ENCODE measurements at places on chromosomes 12 and 14.

DNA sequence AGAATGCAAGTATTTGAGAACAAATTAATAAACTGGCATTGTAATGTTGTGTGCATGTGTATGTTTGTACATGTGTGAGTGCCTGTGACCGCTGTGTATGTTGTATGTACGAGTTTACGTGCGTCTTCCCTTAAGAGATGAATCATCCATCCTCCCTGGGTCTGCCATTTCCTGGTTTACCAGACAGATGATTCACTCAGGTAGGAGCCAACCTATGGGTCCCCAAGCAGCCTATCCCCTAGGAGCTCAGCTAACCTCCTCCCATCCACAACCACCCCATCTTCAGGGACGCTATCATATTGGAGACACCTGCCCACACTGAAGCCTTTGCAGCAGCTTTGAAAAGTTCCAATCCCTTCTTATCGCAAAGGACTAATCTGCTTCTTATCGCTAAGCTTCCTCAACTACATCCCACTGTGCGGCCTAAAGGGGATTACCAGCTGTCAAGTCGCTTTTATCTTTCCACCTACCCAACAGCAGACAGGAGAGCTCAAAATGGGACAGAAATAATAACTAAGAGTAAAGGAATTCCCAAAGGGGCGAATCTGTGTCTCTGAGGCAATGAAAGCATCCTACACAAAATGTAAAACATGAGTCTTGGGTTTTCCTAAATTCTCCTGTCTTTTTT is 81.5 kb upstream of the TMCC3 start:
- no peak for DNase-seq

DNA sequence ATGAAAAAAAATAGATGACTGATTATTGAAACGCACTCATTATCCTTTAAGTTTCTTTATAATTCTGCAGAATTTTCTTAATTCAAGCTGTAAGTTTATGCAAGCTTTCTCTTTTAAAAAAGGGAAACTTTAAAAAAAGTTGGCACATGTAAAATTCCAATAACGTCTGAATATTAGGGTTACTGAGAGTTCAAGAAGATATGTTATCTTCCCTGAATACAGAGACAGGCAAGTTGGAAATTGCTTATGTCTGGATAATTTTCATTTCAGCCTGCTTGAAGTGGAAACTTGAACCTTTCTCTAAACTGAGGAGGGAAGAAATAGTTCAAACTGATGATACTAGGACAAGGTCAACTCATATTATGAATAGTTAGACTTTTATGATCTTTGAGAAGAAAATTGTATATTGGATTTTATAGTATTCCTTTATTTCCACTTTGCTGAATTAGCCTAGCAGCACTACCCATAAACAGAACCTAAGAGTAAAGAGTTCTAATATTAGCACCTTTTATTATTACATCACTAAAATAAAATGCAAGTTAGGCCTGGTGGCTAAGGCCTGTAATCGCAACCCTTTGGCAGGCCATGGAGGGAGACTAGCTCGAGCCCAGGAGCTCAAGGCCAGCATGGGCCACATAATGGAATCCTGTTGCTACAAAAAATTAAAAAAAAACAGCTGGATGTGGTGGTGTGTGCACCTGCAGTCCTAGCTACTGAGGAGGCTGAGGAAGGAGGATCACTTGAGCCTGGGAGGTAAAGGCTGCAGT is 288.0 kb downstream of the TRHDE start:
- DNase-seq: no peak

DNA sequence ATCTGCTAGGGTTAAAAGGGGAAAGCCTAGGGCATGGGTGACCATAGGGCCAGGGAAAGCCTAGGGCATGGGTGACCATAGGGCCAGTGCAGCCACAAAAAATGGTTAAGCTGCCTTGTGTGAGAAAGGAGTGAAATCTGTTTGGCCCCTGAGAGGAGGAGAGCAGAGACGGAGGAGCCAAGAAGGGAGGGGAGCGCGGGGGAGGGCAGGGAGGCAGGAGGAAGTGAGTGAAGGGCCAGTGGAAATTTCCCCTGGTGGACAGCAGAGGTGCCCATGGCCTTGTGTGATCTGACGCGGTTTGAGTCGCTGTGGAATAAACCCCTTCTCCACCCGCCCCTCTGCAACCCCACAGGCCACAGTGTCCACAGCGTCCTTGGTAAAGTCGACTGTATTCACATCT is 618 bp upstream of the AQP6 start:
- no peak for DNase-seq

DNA sequence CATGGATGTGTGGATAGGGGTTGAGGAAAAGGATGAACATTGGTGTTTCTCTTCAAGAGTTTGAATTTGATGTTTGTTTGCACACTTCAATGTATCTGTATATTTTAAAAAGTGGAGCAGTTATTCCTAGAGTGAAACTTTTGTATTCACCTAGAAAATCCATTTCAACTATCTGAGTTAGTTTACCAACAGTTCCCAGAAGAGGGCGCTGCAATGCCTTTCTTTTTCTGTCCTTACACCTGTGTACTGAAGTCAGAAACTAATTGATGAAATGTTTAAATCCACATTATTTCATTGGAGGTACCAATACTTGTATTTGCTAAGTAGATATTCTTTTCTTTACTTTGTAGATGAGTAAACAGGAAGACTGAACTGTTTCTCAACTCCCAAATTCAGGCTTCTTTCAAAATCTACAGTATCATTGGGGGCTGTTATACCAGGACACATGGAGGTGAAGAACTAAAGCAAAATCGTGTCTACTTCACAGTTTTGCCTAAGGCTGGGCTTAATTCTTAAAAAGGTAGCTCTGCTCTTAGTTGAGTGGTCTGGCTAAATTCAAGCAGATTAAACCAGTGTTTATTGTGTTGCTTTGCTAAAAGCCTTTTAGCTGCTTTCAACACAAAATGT is 26.6 kb upstream of the KLRB1 start:
- peak; percentile 26 for DNase-seq

DNA sequence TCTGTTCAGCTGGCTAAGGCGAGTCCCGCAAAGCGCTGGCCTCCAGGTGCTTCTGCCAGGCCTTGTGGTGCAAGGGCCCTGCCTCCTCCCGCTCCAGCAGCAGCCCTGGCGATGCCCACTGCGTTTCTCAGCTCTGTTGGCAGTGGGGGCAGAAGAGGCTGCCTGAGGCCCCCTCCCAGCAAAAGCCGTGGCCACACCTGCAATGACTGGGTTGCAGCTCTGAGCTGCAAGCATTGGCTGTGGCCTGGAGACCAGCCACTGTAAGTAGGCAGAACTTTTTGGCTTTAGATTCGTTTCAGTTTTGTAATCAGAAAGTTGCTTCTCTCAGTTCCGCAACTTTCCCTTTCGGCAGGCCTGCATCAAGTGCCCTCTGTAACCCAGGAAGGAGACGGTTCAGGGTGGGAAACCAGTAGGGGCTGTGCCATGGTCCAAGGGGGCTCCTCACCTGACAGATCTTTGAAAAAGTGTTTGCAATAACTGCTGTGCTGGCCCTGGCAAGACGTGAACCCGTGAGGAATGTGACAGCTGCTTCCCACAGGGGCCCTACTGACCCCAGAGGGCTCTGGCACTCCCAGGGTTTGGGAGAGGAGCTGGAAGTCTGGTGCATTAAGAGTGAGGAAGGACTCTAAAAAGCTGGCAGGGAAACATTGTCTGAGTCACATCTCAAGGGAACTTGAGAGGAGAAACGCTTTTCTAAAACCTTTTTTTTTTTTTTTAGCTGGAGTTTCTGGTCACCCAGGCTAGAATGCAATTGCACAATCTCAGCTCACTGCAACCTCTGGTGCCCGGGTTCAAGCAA is 54.5 kb upstream of the MAX start:
- no peak for DNase-seq

DNA sequence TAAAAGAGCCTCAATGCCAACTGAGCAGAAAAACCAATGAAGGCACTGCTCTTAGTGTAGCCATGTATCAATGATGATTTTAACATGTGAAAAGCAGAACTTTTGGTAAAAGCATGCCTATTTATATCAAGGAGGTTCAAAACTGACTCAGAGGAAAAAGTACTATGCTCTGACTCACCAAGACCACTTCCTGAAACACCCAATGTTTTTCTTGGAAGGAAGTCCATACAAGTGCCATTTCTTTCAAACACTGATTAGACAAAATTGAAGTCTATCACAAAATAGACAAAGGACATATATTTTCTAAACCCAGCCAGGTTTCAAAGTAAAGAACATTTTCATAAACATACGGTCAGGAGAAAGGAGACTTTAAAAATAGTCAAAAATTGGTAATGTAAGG is 88.6 kb downstream of the EPS8 start:
- DNase-seq: peak; percentile 79

GRCh38 chr12:117724543-117724942 is 244.2 kb downstream of the KSR2 start:
- no peak for DNase-seq

- DNase-seq: no peak
These were observed 28.2 kb downstream of the TBK1 start for GRCh38 chr12:64480148-64480547.
